Activated T-helper 17 cell treated with anti-CD3 and anti-CD28 coated beads, Interleukin-2, amount 50 U/mL, for 72 hours (primary cell): ENCODE measurements at places on chromosomes 6 and 20. TPM values are rescaled to one million over a fixed set of nuclear protein-coding genes. Genes with fewer than 3 reads are reported as not detected.

- ATAC-seq: no peak
Measured at GRCh38 chr20:45363611-45364492, 896 bp downstream of the SYS1 start.

DNA sequence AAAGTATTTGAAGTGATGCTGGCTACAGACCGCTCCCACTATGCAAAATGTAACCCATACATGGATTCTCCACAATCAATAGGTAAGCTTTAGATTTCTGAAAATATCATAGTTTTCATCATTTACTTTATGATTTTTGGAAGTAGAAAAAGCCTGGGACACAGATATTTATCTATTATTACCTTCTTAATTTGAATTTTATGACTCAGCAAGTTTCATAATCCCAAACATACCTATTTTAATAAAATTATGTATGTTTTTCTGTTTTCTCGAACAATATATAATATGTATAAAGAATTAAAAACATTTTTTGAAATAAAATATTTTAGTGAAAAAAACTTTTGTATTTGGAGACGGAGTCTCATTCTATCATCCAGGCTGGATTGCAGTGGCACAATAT is 21.6 kb downstream of the PCMT1 start:
- ATAC-seq: no peak

DNA sequence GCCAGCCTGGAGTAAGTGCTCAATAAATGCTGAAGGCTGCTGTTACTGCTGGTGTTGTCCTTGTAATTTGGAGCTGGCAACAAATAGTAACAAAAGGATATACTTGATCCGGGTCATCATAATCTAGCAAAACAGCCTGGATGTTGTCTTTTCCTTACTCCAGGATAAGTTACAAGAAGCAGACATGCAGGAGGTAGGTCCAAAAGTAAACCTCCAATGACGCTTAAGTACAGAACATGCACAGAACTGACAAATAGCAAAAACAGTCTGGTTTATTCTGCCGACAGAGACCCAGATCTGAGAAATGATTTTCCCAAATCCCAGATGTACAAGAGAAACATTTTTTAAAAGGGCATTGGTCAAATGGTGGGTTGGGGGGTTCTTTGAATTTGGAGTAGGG is 93.0 kb upstream of the KCNK16 start:
- no peak for ATAC-seq

GRCh38 chr6:29764422-29765196 is 41.4 kb downstream of the HLA-F start:
- ATAC-seq: peak; percentile 69

DNA sequence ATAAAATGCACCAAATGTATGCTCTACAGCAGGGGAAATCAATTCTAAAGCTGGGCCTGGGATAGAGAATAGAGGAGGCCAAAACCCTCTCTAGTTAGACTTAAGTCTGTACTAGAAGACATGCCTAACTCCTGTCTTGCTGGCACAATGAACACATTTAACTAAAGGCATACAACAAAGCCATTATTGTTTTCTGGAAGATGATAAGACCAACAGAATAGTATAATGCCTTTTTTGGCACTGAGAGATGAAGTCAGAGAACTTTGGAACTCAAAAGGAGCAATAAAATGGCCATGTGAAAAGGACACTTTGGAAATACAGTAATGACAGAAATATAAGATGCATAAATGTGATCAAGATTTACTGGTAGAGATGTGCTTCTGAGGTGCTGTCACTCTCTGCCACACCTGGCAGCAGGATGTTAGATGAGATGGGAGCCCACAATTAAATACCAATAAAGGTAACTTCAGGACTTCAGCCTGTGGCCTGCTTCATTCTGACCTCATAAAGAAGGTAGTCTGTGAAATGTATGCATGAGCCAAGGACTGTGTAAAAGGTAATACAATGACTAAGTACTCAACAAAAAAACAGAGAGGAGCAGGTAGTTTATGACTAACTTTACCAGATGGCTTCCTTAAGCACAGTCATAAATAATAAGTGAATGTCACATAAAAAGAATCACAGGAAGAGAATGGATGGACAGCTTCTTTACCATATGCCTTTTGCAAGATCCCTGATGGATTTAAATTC is 333.4 kb downstream of the BCKDHB start:
- no peak for ATAC-seq

DNA sequence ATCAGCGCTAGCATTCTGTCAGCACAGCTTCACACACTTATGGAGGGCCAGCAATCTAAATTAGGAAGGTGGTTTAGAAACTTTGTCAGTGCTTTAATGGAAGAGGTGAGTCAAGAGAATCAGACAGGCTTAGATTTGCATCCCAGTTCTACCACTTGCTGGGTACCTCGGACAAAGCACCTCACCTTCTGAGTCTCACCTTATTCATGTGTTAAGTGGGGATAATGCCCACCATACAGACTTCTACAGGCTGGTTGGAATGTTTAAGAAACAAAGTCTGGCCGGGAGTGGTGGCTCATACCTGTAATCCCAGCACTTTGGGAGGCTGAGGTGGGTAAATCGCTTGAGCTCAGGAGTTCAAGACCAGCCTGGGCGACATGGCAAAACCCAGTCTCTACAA is 12.2 kb upstream of the STK35 start:
- no peak for ATAC-seq

GRCh38 chr20:53970232-53970631 is 100.2 kb downstream of the BCAS1 start:
- no peak for ATAC-seq

- ATAC-seq: no peak
Measured at GRCh38 chr20:47789764-47790579, 4.7 kb upstream of the SULF2 start.

DNA sequence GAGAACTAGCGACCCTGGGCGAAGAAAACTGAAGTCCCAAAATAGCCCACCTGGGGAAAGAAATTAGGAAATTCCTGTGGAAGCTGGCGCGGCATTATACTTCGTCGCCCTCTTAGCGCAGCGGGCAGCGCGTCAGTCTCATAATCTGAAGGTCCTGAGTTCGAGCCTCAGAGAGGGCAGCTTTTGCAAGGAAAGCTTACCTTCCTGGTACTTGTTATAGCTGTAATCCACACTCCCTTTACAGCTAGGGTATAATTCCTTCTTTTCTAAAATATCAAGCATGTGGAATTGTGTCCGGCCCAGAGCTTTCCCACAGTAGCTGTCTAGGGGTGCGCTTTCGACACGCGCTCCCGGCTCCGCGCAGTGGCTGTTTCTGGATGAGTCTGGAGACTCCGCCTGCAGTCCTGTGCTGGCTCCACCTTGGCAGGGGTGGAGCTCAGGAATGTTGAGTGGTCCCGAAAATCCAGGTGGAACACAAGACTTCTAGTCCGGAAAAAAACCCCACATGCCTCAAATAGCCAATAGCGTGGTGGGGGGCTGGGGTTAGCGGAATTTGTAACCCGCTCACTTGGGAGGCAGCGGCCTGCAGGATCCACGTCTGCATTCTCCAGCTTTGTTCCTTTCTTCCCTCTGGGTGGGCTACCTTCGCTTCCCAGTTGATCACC is 83.7 kb upstream of the ZNF322 start:
- ATAC-seq: no peak

- no peak for ATAC-seq
Measured at GRCh38 chr6:32973144-32974015, 5.0 kb downstream of the BRD2 start.

GRCh38 chr6:90421666-90422065 is 125.0 kb upstream of the BACH2 start:
- no peak for ATAC-seq

GRCh38 chr6:27188061-27188884 is 59.2 kb upstream of the PRSS16 start:
- ATAC-seq: peak; percentile 95

- ATAC-seq: no peak
Measured at GRCh38 chr6:158707821-158708195, 58.0 kb downstream of the SYTL3 start.

GRCh38 chr20:37573626-37574198 is 46.0 kb upstream of the BLCAP start:
- ATAC-seq: no peak

- no peak for ATAC-seq
Measured at GRCh38 chr6:63538550-63538949, 33.7 kb upstream of the LOC128125822 start.

- ATAC-seq: no peak
Measured at GRCh38 chr6:121430514-121431460, 4.7 kb upstream of the GJA1 start.

GRCh38 chr20:1465470-1466210 is 1.0 kb downstream of the NSFL1C start:
- no peak for ATAC-seq

- no peak for ATAC-seq
Measured at GRCh38 chr20:20970841-20971240, 135.3 kb downstream of the LINC00237 start.

Gene TNNC2
- not detected for total RNA-seq

Gene ULBP1
- total RNA-seq: 0.48 TPM
